Hippocampal formation (tissue), 2 donors: ENCODE measurements at places on chromosomes 12 and 14.
A peak's percentile ranks its signal among the peaks of the same experiment; 100 is the strongest.

- peak; percentile 38 for DNase-seq
These were observed 214.5 kb downstream of the PAH start for GRCh38 chr12:102702447-102703114.

DNA sequence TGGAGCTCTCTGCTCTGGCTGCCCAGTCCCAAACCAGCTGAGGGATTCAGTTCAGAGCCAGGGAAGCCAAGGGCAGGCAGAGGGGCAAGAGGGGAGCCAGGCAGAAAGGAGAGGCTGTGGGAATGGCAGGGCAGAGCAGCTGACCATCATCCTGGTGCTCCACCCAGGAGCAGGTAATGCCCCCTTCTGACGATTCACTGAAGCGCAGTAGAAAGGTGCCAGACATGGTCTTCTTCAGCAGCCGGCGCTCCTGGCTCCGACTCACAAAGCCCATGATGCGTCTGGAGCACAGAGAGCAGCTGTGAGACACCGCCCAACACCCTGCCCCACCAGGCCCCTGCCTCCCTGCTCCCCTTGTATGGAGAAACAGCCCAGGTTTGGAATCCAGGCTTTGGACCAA is 8.0 kb downstream of the IL23A start:
- no peak for DNase-seq

GRCh38 chr12:2449586-2449985 is 345.2 kb upstream of the FKBP4 start:
- no peak for DNase-seq

- no peak for DNase-seq
These were observed 124.5 kb upstream of the PLXNC1 start for GRCh38 chr12:94023879-94024278.

- no peak for DNase-seq
These were observed 457.7 kb upstream of the SYT1 start for GRCh38 chr12:78406828-78407227.
